ENCODE measurements at places on chromosomes 13 and 19. TPM values are rescaled to one million over a fixed set of nuclear protein-coding genes. Genes with fewer than 3 reads are reported as not detected.
A peak's percentile ranks its signal among the peaks of the same experiment; 100 is the strongest.

DNA sequence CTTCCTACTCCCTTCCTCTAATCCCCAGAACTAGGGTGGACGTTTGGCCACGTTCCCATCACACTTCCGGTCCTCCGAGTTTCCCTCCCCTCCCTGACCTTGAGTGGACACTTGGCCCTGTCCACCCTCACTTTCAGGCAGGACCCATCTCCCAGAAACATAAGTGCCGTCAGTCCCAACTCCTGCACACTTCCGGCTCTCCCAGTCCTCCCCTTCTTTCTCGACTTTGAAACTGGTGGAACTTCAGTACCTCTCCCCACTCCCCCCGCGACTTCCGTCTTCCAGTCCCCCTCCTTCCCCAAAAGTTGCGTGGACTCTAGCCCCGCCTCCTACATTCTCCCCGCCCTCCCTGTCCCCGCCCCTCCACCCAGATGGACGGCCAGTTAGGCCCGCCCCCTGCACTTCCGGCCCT, 278 bp upstream of the ZNF274 start:
- peaks cover 3% of the 10 kb centered on the region for H3K4me1 ChIP-seq
- peaks cover 5% of the 10 kb centered on the region for H3K36me3 ChIP-seq
- H3K27me3 ChIP-seq: no peaks in the 10 kb centered on the region
- H3K4me3 ChIP-seq: peak overlapping the region; percentile 74
- no peak for DNase-seq

GRCh38 chr13:73063166-73063565, 4.4 kb downstream of the KLF5 start:
- no peak for DNase-seq
- no peaks in the 10 kb centered on the region for H3K36me3 ChIP-seq
- H3K4me3 ChIP-seq: no peak overlapping the region
- peak overlapping the region; percentile 40 for H3K27ac ChIP-seq

DNA sequence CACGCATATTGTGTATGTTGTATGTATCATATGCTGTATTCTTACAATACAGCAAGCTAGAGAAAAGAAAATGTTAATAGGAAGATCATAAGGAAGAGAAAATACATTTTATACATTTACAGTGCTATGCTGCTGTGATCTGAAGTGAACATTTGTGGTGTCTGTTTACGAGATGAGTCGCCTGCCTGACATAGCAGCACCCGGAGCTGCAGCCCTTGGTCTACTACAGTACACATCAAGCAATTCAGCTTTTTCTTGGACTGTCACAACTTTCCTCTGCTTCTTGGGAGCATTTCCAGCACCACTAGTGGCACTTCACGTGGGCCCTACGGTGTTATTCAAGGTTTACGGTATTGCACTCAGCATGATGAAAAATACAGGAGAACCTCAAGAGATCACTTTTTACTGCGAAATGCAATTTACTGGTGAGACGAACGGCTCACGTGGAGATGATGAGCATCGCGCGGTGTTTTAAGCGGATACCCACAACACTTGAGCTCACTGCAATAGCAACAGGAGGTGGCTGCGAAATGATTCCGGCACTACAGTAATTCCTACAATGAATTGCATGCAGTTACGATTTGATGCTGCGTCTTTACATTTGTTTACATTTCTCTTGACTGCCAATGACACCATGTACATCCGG, 308.4 kb downstream of the FGF9 start:
- no peak overlapping the region for H3K4me3 ChIP-seq
- no peaks in the 10 kb centered on the region for H3K27me3 ChIP-seq
- no peak overlapping the region for H3K27ac ChIP-seq
- H3K4me1 ChIP-seq: no peaks in the 10 kb centered on the region

GRCh38 chr19:49786376-49786820, 19.6 kb downstream of the AP2A1 start:
- H3K27me3 ChIP-seq: no peaks in the 10 kb centered on the region
- no peak for DNase-seq
- H3K27ac ChIP-seq: no peak overlapping the region

DNA sequence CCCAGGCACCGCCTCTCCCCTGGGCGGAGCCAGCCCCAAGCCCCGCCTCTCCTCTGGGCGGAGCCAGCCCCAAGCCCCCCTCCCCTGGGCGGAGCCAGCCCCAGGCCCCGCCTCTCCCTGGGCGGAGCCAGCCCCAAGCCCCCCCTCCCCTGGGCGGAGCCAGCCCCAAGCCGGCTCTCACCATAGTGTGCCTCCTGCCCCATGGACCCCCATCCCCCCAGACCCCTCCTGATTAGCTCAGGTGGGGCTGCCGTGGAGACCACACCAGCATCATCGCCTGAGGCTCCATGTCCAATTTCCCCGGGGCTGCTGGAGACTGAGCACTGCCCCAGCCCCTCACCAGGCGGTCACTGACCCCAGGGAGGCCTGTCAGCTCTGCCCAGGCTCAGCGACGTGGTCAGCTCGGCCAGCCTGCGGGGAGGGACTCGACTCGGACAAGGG, 4.2 kb upstream of the MADCAM1 start:
- no peaks in the 10 kb centered on the region for H3K27me3 ChIP-seq
- no peaks in the 10 kb centered on the region for H3K36me3 ChIP-seq
- no peak overlapping the region for H3K27ac ChIP-seq
- DNase-seq: peak; percentile 76

DNA sequence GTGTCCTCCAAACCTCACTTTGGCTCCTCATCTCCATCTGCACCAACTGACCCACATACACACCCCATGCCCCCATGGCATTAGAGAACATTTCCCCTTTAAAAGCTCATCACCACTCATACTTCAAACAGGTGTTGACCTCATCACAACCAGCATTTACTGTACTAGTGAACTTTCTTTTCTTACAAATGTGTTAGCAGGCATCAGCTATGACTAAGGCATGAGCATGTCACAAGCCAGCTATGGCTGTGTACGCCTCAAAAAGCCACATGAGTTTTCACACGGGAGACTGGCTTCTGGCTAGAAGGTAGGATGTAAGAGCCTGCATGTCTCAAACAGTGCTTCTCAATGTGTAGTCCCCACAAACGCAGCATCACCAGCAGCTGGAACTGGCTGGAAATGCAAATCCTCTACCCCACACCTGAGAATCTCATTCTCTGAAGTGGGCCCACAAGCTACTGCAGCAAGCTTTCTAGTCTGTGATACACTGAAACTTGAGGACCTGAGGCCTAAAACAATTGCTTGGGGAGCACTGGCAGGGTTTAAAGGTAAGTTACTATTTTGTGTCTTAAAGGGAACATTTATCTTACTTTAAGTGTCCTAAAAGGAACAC, 66.8 kb downstream of the TUBGCP3 start:
- no peak overlapping the region for H3K27ac ChIP-seq
- H3K36me3 ChIP-seq: peaks cover 36% of the 10 kb centered on the region
- DNase-seq: no peak
- H3K27me3 ChIP-seq: no peaks in the 10 kb centered on the region
- H3K4me1 ChIP-seq: no peaks in the 10 kb centered on the region

GRCh38 chr13:46182491-46182877, 507 bp upstream of the LCP1 start:
- H3K36me3 ChIP-seq: no peaks in the 10 kb centered on the region
- DNase-seq: no peak
- no peak overlapping the region for H3K4me3 ChIP-seq
- H3K4me1 ChIP-seq: no peaks in the 10 kb centered on the region

- H3K27ac ChIP-seq: no peak overlapping the region
- no peaks in the 10 kb centered on the region for H3K4me1 ChIP-seq
These were observed 54.0 kb downstream of the ENOX1 start for GRCh38 chr13:43732726-43733125.

DNA sequence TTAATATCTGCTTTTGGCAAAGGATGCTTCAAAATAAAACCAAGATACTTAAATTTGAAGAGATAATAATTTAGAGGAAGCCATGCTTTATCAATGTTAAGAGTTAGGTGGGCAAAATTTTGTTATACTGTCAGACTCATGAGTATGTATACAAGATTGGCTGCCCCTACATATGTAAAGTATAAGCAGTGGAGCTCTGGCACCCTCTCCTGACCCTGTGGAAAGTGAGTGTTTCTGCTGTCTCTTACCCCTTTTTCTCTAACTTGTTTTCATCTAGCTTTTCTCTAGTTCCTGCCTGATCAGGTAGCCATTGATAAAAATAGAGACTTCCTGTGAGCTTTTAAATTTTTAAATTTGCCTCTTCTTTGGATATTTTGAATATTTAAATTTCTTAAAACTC, 710.9 kb upstream of the SPRY2 start:
- no peaks in the 10 kb centered on the region for H3K27me3 ChIP-seq
- no peaks in the 10 kb centered on the region for H3K4me1 ChIP-seq
- H3K36me3 ChIP-seq: no peaks in the 10 kb centered on the region
- no peak overlapping the region for H3K27ac ChIP-seq

The KIR3DL1 gene
- not detected for total RNA-seq

The BEST2 gene
- total RNA-seq: not detected

The ZNF329 gene
- 6.2 TPM for total RNA-seq
